ENCODE measurements at places on chromosomes 11 and 22. TPM values are rescaled to one million over a fixed set of nuclear protein-coding genes. Genes with fewer than 3 reads are reported as not detected.

ATL3 gene
- 24.5 TPM for total RNA-seq

MMP27 gene
- total RNA-seq, result not detected

GRCh38 chr11:118124929-118125535 is 27.6 kb downstream of the SCN4B start:
- no peak for DNase-seq

GRCh38 chr11:33658195-33658900 is 42.3 kb downstream of the C11orf91 start:
- DNase-seq, result no peak

PAMR1 gene
- total RNA-seq, result 3.6 TPM

DNA sequence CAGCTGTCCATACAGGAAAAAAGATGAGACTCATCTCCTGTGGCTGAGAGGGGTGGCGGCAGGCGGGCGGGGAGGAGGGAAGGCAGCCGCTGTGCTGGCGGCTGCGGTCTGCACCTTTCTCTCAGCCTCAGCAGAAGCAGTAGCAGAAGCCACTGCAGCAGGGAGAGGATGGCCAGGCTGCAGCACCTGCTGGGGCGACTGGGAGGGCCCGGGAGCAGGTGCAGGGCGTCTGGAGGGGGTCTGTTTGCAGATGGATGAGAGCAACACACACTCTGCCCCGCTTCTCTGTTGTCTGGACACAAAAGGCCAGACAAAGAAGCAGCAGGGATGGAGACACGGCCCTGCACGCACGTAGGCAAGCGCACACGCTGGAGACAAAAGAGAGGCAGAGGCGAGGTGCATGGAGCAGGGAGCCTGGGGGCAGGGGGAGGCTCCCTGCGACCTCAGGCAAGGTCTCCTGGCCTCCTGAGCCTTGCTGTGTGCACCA is 9.3 kb upstream of the MIAT start:
- DNase-seq, result no peak

Data from liver (tissue), 10 donors.